ENCODE measurements at places on chromosomes 5 and 9. TPM values are rescaled to one million over a fixed set of nuclear protein-coding genes. Genes with fewer than 3 reads are reported as not detected.

- DNase-seq, result peak; percentile 41
Measured at GRCh38 chr5:71475788-71476384, 20.4 kb downstream of the BDP1 start.

C9orf152 gene
- not detected for total RNA-seq

DNA sequence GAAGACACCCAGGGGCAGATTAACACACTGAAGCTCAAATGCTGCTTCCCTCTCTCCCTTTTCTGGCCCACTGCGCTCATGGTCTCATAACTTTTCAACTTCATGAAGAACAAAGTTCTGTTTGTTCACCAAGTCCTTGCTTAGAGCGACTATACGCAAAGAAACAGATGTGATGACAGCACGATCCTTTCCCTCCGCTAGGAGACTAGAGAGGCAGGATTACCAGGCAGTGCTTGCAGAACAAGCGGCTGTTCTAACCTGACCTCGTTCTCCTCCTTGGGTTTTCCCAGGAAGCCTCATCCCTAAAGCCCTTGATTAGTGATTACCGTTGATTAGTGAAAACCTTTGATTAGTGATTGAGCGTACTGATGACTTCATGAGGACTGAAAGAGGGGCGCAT is 649.9 kb downstream of the IRX1 start:
- no peak for DNase-seq

ORM2 gene
- not detected for total RNA-seq

DNA sequence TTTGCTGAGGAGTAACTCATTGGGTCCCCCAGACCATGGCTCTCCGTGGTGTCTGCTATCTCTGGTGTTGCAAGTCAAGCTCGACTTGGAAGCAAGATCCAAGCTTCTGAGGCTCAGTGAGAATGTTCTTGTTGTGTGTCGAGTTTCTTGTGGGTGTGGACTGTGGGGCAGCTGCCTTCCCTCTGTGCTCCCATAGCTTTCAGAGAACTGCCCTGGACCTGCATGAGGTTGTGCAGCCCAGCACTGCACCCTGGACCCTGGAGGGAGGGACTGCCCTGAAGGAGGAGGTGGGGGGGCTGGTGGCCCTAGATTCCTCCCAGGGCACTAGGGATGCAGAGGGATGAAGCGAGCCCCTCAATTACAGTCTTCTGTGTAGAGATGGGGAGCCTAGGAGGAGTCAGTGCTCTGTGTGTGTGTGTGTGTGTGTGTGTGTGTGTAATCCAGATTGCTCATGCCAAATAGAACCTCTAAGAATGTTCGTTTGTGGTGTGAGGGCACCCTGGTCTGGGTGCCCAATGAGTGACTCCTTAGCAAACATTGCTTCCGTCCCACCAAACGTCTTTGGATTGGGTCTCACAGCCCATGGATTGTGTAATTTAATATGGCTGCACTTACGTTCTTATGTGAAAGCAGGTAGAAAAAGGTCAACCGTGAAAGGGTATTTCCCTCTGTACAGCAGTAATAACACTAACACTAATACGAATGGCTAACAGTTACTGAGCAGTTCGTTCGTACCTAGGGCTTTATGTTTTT is 143.3 kb upstream of the LMX1B start:
- DNase-seq, result no peak

SSNA1 gene
- 110 TPM for total RNA-seq

GRCh38 chr5:137880313-137880712 is 8.9 kb upstream of the PKD2L2 start:
- no peak for DNase-seq

DNA sequence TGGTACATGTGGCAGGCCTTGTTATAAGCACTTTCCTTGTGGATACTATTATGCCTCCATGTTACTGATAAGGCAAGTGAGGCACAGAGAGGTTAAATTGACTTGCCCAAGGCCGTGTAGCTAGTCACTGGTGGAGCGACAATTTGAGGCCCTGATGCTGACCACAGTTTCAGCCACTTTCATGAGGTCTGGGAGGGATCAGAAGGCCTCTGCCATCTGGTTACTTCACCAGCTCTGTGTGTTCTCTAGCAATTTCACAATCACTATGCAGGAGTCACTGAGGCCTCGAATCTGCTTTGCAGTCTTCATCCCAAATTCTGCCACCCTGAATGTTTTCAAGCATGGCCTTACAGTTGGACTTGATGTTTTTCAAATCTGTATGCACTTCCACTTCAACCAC is 9.1 kb downstream of the LRRC70 start:
- no peak for DNase-seq

- no peak for DNase-seq
Measured at GRCh38 chr9:135584371-135584770, 22.8 kb downstream of the PAEP start.

- peak; percentile 10 for DNase-seq
Measured at GRCh38 chr5:1262381-1262780, 32.5 kb downstream of the TERT start.

DNA sequence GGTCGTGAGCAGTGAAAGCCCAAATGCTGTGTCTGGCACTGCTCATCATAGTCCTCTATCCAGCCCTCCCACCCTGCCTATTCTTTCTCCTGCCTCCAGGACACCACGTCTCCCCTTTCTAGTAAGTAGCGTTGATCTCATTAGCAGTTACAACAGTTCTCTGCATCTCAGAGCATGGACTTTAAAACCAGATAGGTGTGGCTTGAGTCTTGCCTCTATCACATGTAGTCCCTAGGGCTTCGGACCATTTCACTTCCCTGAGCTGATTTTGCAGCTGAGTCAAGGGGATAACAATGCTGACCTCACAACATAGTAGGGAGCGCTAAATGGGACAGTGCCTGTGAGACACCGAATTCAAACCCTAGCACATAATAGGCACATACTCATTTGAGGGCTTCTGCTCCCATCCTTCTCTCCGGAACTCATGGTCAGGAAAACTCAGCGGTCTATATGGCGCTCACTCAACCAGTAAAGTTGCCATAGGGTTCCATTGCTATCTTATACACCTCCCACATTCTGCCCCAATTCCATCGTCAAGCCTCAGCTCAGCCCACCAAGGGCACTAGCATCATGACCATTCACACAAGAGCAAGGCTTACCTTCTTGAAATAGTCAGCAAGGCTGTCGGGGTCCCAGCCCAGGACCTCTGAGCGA is 515 bp downstream of the LCP2 start:
- no peak for DNase-seq

All from M059J (cell line).